ENCODE measurements at places on chromosomes 1 and 21.

DNA sequence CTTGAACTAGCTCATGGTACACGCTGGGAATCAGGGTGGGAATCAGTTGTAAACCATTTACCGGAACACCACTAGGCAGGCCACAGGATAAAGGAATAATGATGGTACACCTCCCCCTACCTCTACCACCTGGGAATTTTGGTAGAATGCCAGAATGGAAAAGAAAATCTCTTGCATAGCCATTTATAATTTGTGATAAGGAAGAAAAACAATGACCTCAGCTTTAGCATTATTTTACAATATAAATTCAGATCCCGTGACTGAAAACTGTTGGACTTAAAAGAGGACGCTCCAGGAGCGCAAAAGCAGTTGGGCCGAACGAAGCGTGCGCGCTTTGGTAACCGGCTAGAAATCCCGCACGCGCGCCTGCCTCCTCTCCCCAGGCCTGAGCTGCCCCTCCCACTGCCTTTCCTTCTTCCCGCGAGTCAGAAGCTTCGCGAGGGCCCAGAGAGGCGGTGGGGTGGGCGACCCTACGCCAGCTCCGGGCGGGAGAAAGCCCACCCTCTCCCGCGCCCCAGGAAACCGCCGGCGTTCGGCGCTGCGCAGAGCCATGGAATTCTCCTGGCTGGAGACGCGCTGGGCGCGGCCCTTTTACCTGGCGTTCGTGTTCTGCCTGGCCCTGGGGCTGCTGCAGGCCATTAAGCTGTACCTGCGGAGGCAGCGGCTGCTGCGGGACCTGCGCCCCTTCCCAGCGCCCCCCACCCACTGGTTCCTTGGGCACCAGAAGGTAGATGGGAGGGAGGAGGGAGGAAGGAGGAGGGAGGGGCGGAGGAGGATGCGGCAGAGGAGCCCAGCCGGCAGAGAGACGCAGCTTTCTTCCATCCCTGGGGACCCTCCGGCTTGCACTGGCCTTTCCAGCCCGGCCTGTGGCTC lies at the start of gene CYP4X1:
CYP4X1 (plus strand) TSS at position 402 of the 873 bp plus-strand sequence; CDS start at position 551, 149 bp downstream.
- no peak for DNase-seq

DNA sequence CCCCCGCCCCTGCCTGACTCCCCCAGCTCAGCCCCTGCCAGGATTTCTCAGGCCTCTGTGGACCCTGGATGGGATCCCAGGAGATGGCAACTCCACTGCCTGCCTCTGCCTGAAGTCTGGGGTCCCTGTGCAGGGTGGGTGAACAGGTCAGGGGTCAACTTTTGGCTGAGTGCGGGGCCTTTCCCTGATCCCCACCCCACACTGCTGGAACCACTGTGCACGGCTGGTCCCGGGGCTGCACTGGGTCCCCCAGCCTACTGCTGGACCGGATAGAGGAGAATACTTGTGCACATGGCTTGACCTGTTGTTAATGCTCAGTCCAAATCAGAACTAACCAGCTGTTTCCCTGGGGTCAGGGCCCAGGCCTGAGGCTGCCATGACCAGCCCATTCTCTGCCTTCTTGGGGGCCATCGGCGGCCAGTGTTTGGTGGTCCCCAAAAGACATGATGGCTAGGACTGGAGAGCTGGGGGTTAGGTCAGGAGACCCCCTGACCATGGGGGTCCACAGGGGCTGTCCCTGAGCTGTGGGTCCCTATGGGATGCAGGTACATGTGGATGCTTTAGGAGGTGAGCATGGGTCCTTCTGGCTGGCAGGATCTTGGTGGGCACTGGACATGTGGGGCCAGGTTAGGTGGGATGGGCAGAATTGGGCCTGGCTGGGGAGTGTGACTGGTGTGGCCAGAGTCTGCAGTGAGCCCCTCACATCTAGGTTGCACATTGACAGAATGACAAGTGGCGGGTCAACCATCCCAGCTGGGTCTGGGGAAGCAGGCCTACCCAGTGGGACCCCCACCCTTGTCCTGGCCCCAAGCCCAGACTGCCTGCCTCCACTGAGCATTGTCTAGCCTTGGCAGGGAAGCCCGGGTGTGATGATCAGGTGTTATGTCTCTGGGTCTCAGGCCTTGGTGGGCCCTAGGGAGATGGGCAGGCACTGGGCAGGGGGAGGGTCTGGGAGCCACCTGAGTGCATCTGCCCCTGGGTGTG lies 19.0 kb upstream of the ZNF678 start:
- DNase-seq = no peak

- no peak for DNase-seq
Observed at GRCh38 chr1:168833801-168834224, 104.8 kb upstream of the DPT start.

GRCh38 chr1:238772322-238772721 lies 614.0 kb upstream of the CHRM3 start:
- peak; percentile 51 for DNase-seq

- DNase-seq = no peak
Observed at GRCh38 chr1:84929581-84929980, 36.6 kb upstream of the LPAR3 start.

GRCh38 chr1:79587229-79587628 lies 580.7 kb upstream of the ADGRL4 start:
- DNase-seq = no peak

GRCh38 chr1:70093250-70093975 lies 112.0 kb downstream of the LRRC40 start:
- no peak for DNase-seq

GRCh38 chr1:61580417-61580816 lies 144.5 kb downstream of the TM2D1 start:
- no peak for DNase-seq

DNA sequence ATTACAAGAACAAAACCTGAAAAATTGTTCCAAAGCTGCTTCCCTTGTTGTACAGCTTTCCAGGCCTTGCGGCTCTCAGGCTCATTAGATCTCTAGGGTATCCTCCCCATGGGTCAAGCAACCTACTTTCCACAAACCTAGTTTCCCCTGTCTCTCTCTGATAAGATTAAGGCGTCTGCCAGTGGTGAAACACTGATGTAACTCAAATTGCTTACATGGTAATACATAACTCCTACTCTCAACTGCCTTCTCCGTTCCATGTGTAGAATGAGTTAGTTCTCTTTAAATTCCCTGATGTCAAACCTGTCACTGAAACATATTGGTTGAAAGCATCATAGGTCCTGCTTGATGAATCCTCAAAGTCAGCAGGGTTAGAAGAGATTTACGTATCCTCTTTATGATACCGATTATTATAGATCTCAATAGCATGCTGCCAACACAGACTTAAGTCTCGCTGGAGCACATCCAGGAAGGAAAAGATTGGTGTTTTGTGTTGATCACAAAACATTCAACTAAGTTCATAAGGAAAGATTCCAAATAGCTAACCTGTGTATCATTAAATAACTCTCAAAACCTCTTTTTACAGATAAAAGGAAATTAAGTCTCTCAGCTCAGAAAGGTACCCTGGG lies 10.6 kb downstream of the PPP1R15B start:
- no peak for DNase-seq

- DNase-seq = no peak
Observed at GRCh38 chr1:226111883-226112261, 49.4 kb downstream of the H3-3A start.

- no peak for DNase-seq
Observed at GRCh38 chr1:183548116-183548515, 42.1 kb downstream of the NCF2 start.

GRCh38 chr1:236159704-236160539 lies 17.6 kb downstream of the GPR137B start:
- DNase-seq = no peak

GRCh38 chr1:222105393-222105737 lies 363.5 kb upstream of the DUSP10 start:
- no peak for DNase-seq

DNA sequence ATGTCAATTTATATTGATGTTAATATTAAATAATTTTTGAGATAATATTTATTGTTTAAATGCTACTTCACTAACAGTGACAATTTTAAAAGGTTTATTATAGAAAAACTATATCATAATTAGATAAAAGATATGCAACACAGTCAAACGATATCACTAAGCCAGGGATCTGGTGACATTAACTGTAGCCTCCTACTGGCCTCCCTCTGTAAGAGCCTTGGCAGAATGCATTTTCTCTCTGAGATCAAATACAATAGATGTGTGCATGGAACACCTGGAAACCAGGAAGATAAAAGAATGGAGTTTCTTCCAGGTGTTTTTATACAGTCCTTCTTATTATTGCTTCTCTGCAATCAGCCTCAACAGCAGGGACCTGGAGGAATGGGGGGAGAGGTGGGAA lies 1762.1 kb downstream of the BRINP3 start:
- no peak for DNase-seq

DNA sequence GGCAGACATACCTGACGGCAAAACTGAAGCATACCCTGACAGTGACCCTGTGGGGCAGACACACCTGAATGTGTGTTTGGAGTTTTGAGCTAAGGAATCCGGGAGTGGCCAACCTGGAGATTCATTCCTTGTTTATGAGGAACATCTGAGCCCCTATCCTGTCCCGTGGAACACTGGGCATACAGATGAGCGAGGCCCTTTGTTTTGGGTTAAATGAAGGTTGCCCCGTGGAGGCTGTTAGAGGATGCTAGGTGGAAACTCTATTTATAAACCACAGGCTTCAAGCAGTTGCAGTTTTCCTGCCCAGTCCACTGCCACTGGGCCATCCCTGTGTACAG lies 18.1 kb downstream of the GALNT2 start:
- no peak for DNase-seq

DNA sequence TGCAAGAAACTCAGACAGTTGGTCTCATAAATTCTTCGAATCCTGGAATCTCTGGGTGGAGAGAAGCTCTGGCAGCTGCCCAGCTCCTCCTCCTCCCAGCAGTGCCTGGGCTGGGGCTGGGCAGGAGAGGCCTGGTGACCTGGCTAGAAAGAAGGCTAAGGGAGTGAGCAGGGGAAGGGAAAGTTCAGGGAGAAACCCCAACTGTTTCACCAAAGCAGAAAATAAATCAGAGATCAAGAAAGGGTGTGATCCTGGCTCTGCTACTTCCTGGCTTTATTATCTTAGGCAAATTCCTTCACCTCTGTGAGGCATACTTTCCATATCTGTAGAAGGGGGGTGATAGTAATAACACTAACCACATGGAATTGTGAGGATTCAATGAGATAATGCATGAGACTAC lies 8.8 kb upstream of the COL16A1 start:
- peak; percentile 95 for DNase-seq

GRCh38 chr1:18915341-18915740 lies 13.0 kb upstream of the ALDH4A1 start:
- no peak for DNase-seq

GRCh38 chr1:205091043-205091740 lies 6.9 kb upstream of the TMEM81 start:
- no peak for DNase-seq

- peak; percentile 24 for DNase-seq
Observed at GRCh38 chr1:210758761-210759160, 375.2 kb downstream of the KCNH1 start.

GRCh38 chr1:109404838-109405237 lies 7.1 kb upstream of the SORT1 start:
- no peak for DNase-seq

DNA sequence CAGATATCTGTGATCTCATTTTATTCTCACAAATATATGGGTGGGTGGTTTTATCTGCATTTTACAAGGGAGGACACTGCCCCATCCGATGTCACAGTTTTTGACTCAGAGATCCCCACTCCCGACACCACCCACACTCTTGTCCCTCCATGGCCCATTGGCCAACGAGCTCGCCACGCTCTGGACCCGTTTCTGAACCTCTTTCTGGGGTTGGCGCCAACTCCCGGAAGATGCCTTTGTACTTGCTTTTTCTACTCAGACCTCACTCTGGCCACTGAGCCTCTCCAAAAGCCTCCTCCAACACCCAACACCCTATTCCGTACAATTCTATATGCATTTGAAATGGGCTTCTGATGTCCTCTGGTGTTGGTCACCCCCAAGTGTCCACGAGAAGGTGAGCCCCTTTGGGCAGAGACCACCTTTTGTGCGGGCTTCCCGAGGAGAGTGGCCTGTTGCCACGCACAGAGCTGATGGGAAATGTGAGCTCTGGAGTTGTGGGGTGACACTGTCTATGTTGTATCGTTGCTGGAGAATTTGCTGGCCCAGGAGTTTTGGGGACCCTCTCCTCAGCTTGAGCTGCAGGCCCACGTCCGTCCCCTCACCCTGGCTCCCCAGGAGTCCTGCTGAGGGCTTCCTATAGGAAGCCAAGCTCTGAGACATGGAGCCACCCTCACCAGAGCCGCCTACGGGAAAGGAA lies 366.9 kb upstream of the VAMP3 start:
- no peak for DNase-seq

DNA sequence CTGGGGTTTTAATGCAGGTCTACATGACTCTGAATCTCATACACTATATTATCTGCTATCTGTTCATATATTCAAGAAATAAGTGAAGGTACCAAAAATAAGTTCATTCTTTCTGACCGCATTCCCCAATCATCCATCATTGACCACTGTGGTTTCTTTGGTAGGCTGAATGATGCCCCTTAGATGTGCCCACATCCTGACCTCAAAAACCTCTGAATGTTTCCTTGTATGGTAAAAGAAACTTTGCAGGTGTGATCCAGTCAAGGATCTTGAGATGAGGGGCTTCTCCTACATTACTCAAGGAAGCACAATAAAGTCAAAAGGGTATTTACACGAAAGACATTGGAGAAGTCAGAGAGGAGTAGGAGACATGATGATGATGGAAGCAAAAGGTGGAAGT lies 60.6 kb upstream of the LRRC8B start:
- DNase-seq = no peak

GRCh38 chr1:152533327-152533938 lies 19.2 kb downstream of the CRCT1 start:
- peak; percentile 31 for DNase-seq

DNA sequence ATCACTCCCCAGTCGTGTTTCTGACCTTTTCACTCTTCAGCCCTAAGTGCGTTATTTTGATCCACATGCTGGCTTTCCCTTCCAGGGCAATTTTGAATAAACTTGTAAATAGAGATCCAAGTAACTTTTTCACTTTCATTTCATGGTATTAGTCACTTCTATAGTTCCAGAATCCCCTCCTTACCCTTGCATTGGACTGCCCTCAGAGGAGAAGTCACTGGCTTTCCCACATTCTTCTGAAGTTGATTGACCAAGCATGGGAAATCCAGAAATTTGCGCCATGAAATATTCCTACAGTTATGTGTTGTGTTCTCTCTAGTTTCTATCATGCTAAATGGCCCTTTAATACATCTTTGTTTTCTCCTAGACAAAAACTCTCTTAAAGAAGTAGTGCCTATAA lies 177.3 kb upstream of the GORAB start:
- no peak for DNase-seq

GRCh38 chr1:201785291-201785690 lies 43.7 kb upstream of the IPO9 start:
- no peak for DNase-seq

GRCh38 chr1:204792354-204792692 lies 78.3 kb upstream of the NFASC start:
- DNase-seq = no peak

- no peak for DNase-seq
Observed at GRCh38 chr1:234743791-234744611, 134.0 kb upstream of the IRF2BP2 start.

All from HFFc6 (cell line).